ENCODE measurements at places on chromosomes 13 and 19.
A peak's percentile ranks its signal among the peaks of the same experiment; 100 is the strongest.

DNA sequence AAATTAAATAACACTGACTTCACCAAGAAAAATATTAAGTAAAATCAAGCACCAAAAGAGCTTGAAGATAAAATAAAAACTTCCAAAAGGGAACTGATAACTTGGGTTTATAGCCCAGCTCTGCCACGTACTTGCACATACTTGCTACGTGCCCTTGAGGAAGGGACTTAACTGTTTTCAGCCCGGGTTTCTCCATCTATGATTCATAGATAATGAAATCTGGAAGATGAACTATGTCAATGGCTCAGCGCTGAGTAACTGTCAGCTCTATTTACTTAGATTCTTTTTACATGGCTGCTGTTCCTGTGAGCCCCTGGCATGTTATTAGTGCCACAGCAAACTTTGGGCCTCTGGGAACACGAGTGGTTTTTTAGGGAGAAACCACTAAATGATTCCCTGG is 9.6 kb upstream of the ZC3H13 start:
- no peak for DNase-seq

DNA sequence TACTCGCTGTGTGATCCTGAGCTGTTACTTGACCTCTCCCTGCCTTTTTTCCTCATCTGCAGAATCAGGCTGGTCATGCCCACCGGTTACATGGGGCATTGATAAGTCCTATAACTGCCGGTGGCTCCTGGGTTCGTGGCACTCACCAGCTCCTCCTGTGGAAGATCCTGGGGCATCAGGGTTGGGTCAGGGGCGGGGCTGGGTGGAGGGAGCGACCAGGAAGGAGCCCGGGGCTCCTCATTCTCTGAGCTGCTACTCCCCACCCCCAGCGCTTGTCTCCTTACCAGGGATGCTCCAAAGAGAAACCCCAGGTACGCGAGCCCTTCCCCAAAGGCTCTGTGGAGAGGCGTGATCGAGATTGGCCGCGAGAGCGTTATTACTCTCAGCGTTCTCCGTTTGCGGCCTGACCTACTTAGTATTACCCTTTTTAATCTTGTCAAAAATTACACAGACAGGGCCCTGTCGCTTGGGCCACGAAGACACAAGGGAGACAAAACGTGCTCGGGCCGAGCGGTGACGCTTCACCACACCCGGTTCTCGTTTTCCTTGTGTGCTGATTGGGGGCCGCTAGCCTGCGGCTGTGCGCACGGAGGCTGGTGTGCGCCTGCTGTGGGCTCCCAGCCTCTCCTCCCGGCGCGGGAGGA is 10.7 kb downstream of the HDGFL2 start:
- DNase-seq, result no peak

- DNase-seq, result no peak
Observed at GRCh38 chr13:105758918-105759860, 776.3 kb downstream of the EFNB2 start.

GRCh38 chr19:34404109-34404909 is at the start of gene PDCD2L:
Gene PDCD2L (plus strand): TSS chr19:34404399. CDS start chr19:34404431, 32 bp downstream.
- DNase-seq, result peak; percentile 95

- no peak for DNase-seq
Observed at GRCh38 chr19:45231891-45232290, 13.3 kb downstream of the EXOC3L2 start.

- no peak for DNase-seq
Observed at GRCh38 chr13:99981735-99982035, at the start of gene ZIC2. Gene ZIC2 (plus strand): TSS chr13:99981784. CDS start chr13:99982065, 281 bp downstream.

Data from activated naive CD4-positive, alpha-beta T cell treated with anti-CD3 and anti-CD28 coated beads, Interleukin-2, amount 50 U/mL, for 16 hours (primary cell).